ENCODE measurements at places on chromosomes 2 and 18.

DNA sequence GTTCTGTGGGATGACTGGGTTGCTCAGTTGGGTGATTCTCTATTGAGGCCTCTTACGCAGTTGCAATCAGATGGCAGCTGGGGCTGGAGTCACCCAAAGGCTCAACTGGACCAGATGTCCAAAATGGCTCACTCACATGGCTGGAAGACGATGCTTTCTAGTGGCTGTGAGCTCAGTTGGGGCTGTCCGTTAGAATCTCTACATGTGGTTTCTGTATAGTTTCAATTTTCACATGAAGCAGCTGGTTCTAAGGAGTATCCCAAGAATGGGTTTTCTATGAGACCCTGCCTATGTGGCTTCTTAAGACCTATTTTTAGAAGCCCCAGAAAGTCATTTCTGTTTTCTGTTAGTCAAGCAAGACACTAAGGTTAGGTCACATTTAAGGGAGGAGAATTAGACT, 4.4 kb downstream of the XRCC5 start:
- no peak for DNase-seq

GRCh38 chr2:230569298-230569697, 143.3 kb upstream of the CAB39 start:
- no peak for DNase-seq

DNA sequence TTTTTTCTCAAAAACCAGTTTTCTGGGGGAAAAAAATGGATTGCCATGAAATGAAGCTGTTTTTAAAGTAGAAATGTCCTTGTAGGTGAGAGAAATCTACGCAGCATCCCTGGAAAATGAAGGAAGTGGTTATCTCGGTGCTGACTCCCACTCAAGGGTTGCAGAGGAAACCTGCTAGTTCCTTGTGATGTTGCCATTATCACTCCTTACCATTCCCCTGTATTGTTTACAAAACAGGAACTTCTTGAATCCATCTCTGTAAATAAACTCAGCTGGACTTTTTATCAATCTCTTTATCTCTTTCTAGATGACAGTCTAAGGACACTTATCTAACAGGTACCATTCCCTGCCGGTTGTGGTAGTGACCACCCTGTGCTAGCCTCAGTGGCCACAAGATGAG, 61.2 kb downstream of the FEZ2 start:
- DNase-seq = no peak

- DNase-seq = no peak
Observed at GRCh38 chr2:127704641-127705390, 3.5 kb downstream of the SFT2D3 start.

- no peak for DNase-seq
Observed at GRCh38 chr2:46871976-46872381, 43.6 kb downstream of the MCFD2 start.

DNA sequence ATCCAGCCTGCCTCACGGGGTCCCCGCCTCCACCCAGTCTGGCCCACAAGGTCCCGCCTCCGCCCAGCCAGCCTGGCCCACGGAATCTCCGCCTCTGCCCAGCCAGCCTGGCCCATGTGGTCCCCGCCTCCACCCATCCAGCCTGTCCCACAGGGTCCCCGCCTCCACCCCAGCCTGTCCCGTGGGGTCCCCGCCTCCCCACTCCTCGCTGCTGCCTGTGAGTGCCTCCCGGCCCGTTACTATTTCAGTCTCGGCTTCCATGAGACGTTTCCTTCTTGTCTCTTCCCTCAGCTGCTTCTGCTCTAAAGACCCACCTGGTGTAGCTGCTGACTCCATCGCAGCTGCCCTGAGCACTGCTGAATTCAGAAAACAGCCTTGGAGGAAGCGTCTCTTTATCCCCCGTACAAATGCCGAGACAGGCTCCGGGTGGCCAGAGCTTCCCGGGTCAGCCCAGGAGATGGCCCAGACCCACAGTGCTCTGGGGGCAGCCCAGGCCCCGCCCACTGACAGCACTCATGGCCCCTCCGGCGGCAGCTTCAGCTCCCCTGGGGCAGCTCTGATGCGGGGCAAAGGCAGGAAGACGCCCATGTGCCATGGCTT, 69.8 kb downstream of the NFATC1 start:
- no peak for DNase-seq

DNA sequence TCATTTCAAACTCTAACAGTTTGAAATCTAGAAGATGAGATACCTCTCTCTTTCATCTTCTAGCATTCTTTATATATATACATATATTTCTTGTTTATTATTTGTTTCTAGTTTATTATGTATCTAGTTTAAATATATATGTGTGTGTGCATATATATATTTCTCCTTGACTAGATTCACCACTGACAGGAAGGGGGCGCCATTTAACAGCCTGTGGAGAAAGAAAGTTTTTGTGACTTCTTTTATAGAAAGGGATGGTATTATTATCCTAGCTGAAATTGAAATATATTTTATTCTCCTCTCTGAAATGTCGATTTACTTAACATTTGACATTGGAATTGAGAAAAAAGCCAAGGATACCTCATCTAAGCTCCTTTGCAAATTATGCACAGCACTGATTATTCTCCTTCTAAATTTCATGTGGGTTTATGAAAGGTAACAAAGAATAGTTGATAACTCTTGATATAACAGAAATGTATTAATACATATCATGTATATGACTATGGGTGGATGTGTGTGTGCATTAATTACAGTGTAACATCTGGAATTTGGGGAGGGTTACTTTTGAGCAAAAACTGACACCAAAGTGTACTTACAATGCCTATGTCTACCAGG, 160.7 kb upstream of the NT5C1B start:
- DNase-seq = no peak

- DNase-seq = no peak
Observed at GRCh38 chr2:45898819-45899218, 247.3 kb downstream of the PRKCE start.

- no peak for DNase-seq
Observed at GRCh38 chr18:11163665-11164064, 14.3 kb upstream of the PIEZO2 start.

GRCh38 chr2:95058466-95058988, 33.0 kb downstream of the MAL start:
- no peak for DNase-seq

- no peak for DNase-seq
Observed at GRCh38 chr2:182359990-182360662, 66.7 kb downstream of the PDE1A start.

DNA sequence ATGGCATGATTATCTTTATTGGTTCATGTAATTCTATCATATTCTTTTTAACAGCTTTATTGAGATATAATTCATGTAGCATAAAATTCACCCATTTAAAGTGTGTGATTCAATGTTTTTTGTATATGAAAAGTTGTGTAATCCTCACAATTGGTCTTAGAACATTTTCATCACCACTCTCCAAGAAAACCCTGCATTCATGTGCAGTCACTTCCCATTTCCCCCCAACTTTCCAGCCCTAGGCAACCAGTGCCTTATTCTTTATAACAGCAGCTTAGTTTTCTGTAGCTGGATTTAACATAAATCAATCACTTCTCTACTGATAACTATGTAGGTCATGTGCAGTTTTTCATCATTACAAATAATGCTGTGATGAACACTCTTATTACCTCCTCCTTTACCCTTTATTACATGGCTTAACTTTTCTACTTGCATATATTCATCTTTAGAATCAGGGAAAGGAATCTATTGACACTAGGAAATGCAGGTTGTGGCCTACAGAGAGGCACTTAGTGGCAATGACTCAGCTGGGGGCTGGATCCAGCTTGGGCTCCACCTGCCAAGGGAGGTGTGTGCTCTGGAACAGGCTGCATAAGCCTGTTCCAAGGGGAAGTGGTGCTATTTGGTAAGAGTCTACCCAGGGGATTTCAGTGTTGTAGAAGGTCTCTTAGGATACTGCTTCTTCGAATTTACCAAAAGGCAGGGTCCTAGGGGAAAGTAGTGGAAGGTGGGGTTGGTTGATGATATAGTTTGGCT, 89.1 kb downstream of the ETAA1 start:
- DNase-seq = no peak
